A549 treated with dexamethasone at 1 μM for 4 hours (cell line): ENCODE measurements at places on chromosomes 1 and 21. TPM values are rescaled to one million over a fixed set of nuclear protein-coding genes. Genes with fewer than 3 reads are reported as not detected.

The IL22RA1 gene
- total RNA-seq: 6.5 to 10.0 TPM (median 9.5 TPM) in 5 replicates

The TP73 gene
- 0.54 to 1.1 TPM (median 1.0 TPM) in 5 replicates for total RNA-seq

The FMO3 gene
- total RNA-seq: not detected in 5 replicates

The IFNLR1 gene
- total RNA-seq: 0.88 to 1.3 TPM (median 1.0 TPM) in 5 replicates

The CD48 gene
- total RNA-seq: not detected in 5 replicates

The NOTCH2 gene
- total RNA-seq: 30.2 to 54.0 TPM (median 48.7 TPM) in 5 replicates

The RGSL1 gene
- not detected in 5 replicates for total RNA-seq

The CCNL2 gene
- total RNA-seq: 29.8 to 55.4 TPM (median 47.5 TPM) in 5 replicates

The BATF3 gene
- total RNA-seq: 24.8 to 34.8 TPM (median 31.6 TPM) in 5 replicates
